Fibroblast of mammary gland (primary cell): ENCODE measurements at places on chromosomes 11 and 22.
A peak's percentile ranks its signal among the peaks of the same experiment; 100 is the strongest.

GRCh38 chr22:46212195-46212594, 37.9 kb downstream of the CDPF1 start:
- no peak for DNase-seq

- peak; percentile 33 for DNase-seq
Measured at GRCh38 chr11:101442171-101442570, 141.6 kb downstream of the TRPC6 start.

- DNase-seq, result peak; percentile 34
Measured at GRCh38 chr11:130037881-130038585, 31.7 kb upstream of the APLP2 start.

DNA sequence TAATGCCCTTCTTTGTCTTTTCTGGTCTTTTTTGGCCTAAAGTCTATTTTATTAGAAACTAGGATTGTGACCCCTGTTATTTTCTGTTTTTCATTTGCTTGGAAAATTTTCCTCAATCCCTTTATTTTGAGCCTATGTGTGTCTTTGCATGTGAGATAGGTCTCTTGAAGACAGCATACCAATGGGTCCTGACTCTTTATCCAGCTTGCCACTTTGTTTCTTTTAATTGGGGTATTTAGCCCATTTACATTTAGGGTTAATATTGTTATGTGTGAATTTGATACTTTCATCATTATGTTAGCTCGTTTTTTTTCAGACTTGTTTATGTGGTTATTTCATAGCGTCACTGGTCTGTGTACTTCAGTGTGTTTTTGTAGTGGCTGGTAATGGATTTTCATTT, 682.6 kb downstream of the JRKL start:
- no peak for DNase-seq

- DNase-seq, result no peak
Measured at GRCh38 chr22:40009292-40009774, 14.6 kb downstream of the FAM83F start.

DNA sequence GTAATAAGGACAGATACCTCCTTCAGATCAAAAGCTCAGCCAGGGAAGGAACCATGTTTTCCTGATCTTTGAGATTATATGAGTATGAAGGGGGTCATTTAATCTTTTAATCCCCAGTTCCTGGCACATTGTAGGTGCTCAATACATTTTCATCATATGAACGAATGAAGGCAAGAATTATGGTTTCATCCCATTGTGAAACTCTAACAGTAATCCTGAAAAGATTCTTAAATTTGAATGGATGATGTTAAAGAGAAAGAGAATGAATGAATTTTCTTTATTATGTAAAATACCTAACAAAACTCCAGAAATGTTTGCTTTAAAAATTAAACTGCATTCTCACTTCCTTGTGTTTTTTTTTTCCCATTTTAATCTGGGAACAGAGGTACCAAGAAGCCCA, 162.2 kb upstream of the MTMR2 start:
- no peak for DNase-seq

DNA sequence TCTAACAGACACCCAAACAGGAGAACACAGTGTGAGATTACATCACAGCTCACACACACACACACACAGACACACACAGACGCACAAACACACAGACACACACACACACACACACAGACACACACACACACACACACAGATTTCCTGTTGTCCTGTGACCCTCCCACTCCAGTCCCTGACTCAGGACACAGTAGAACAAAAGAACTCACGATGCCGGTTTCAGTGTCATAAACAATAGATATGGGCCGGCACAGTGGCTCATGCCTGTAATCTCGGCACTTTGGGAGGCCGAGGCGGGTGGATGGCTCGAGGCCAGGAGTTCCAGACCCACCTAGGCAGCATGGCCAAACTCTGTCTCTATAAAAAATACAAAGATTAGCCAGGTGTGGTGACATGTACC, 13.8 kb upstream of the KAT5 start:
- DNase-seq, result no peak

DNA sequence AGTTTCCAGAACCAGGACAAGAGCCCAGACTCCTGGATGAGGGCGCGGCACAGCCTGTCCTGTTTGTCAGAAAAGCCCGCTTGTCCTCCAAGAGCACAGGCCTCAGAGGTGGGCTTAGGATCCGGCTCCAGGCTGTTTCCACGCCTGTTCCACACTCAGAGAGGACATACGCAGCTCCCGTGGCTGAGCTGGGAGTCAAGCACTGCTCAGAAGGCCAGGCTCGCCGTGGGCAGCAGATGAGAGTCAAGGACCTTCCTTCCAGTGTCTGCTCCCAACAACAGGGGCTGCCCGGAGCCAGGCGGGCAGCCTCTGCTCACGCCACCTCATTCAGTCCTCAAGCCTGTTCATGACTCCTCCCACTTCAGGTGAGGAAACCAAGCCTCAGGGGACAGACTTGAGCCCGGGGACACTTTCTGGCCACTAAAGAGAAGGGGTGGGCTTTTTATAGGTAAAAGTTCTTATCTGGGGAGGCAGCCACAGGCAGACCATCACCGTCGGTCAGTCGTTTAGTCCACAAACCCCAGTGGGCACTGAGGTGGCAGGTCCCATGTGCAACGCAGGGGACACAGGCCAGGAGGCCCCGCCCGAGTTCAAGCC, 3.8 kb downstream of the CYB5R3 start:
- DNase-seq, result no peak

DNA sequence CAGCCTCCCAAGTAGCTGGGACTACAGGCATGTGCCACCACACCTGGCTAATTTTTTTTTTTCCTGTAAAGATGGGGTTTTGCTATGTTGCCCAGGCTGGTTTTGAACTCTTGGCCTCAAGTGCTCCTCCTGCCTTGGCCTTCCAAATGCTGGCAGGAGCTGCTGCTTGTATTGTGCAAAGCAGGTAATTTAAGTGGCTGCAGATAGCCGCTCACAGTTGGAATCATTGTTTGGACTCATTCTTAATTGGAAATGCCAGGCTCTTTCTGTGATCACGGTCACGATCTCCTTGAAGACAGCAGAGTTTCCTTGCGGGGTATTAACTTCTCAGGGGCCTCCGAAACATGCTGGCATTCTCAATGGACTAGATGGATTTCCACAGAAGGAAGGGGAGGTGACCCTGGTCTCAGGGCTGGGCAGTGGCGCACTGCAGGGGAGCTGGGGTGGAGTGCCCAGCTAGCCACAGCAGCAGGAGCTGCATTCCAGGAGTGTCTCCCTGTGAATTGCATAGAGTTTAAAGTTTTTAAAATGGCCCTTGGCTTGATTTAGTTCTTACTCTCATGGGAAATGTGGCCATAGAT, 136.1 kb downstream of the MORC2 start:
- no peak for DNase-seq

DNA sequence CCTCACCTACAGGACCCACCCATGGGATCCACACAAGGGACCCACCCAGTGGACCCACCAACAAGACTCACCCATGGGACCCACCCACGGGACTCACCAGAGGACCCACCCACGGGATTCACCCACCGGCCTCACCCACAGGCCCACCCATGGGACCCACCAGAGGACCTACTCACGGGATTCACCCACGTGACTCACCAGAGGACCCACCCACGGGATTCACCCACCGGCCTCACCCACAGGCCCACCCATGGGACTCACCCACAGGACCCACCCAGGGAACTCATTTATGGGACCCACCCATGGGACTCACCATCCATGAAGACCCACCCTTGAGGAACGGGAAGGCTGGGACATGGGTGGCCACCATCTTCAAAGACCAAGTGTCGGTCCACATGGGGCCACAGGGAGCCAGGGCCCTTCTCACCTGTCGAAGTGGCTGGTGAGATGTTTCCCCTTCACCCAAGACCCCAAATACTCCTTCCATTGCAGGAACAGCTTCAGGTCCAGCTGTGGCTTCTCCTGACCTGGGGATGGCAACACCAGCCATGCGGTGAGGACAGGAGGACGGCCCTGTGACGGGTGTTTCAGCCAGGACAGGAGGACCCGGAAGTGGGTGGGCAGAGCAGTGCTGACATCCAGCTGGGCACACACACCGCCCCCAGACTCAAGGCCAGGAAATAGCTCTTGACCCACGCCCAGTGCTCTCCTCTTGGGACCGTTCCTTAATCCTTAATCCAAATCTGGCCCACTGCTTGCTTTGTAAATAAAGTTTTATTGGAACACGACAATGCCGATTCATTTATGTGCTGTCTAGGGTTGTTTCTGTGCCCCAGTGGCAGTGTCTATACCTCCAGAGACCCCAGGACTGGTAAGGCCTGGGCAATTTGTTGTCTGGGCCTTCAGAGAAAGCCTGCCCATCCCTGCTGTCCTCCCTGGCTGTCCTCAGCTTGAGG, 1005.1 kb downstream of the BRD1 start:
- no peak for DNase-seq

GRCh38 chr22:26579331-26579886, 10.5 kb downstream of the TPST2 start:
- DNase-seq, result no peak

DNA sequence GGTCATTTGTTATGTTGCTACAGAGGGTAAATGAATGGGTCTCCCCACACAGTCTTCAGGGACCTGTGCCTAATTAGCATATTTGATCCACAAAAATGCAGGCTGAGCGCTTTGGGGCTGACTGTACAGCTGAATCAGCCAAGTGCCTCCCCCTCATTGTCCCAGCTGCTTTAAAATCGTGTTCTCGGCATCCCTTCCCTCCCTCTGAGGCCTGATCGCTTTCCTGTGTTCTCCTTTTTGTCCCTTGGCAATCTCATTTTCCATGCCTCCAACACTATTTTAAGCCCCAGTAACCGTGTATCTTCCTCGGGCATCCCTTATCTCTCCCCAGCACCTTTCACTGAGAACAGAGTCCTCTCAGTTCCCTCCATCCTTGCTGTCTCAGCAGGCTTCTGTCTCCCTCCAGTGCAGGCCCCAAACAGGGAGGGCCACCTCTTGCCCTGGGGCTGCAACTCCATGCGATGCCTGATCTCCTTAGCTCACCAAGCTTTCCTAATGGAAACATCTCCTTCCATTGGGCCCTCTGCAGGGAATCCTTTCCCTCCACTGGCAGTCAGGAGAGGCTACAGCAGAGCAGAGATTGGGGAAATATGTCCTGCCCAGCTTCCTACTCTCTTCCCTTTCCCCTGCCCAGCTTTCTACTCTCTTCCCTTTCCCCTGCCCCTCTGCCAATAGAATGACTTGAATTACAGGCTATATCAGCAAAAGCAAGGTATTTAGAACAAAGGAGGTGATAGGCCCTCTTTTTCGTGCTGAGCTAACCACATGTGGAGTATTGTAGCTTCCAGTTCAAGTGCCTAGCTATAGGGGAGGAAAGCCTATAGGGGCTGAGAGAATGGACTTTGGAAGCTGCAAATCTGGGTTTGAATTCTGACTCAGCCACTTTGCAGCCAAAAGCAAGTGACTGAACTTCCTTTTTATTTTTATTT, 13.8 kb downstream of the UQCR10 start:
- peak; percentile 87 for DNase-seq

- no peak for DNase-seq
Measured at GRCh38 chr11:2442589-2442988, 1.7 kb downstream of the TRPM5 start.

DNA sequence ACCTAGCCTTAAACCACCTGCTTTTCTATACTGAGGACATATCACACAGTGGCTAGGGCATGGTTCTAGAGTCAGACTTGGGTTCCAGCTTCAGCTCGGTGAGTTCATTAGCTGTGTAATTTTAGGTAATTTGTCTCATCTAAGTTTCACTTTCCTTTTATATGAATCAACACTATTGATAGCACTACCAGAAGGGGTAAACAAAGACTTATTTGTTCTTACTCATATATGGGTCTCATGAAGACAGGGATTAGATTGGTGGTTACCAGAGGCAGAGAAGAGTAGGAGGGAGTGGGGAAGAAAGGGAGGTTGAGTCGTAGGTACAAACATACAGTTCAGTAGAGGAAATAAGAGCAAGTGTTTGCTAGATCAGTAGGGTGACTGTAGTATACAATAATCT, 924.7 kb downstream of the OPCML start:
- no peak for DNase-seq

GRCh38 chr11:11972730-11973341, 35.6 kb downstream of the DKK3 start:
- DNase-seq, result no peak

- no peak for DNase-seq
Measured at GRCh38 chr11:34507156-34507555, 6.4 kb downstream of the ELF5 start.

GRCh38 chr11:118870396-118871343, 13.0 kb upstream of the CXCR5 start:
- DNase-seq, result peak; percentile 24

- DNase-seq, result no peak
Measured at GRCh38 chr22:49039625-49040024, 788.0 kb downstream of the BRD1 start.

- DNase-seq, result no peak
Measured at GRCh38 chr11:369336-370018, at the start of gene B4GALNT4. Gene B4GALNT4 (plus strand): TSS chr11:369499. CDS start chr11:369804, 305 bp downstream.

- DNase-seq, result peak; percentile 42
Measured at GRCh38 chr11:46555267-46556054, 38.4 kb downstream of the AMBRA1 start.

DNA sequence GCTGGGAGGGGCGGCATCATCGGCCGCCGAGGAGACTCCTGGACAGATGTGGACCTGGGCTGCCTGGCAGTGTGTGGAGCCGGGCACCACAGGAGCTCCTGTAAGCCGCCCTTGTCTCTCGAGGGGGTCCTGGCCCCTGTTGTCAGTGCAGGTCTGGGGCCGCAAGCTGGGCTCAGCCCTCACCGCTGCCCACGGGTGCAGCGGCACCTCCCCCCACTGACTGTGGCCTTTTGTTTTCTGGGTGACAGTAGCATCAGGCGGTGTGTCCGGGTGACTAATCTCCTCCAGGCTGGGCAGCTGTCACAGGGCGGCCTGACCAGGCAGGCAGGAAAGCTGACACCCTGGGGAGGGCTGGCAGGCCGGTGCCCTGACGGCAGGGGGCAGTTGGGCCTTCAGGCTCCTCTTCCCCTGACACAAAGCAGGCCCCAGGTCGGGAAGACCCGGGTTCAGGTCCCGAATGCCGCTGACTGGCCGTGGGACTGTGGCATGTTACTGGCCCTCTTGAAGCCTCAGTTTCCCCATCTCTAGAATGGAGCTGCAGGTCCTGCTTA, 16.3 kb downstream of the DGKZ start:
- DNase-seq, result peak; percentile 14

DNA sequence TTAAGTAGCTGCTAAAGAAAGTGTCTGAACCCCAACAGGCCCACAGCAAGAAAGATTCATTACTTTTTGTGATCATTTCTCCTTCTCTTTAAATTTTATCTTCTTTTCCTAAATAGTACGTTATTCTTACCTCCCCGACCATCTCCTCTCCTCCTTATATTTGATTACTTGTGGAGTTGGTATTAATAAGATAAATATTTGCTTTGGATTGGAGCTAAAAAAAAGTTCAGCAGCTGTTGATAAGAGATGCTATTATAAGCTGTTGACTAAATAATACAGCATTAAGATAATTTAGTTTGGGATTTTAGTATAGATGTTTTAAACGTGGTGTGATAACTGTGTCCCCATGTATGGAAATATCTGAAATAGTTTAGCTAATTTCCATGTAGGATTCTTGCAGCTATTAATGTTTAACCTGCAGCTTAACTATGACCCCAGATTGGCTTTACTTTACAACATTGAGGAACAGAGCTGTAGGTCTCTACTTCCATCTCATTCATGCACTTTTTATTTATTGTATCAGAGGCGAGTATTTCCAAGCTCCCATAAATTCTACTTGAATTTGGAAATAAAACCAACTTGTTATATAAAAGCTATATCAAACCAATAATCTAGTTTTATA, 37.8 kb downstream of the ZNF143 start:
- no peak for DNase-seq

GRCh38 chr11:34824425-34824824, 91.8 kb downstream of the APIP start:
- DNase-seq, result no peak

- DNase-seq, result no peak
Measured at GRCh38 chr11:91773090-91773489, 451.5 kb upstream of the FAT3 start.
